ENCODE measurements at places on chromosomes 3 and 15. TPM values are rescaled to one million over a fixed set of nuclear protein-coding genes. Genes with fewer than 3 reads are reported as not detected.

DNA sequence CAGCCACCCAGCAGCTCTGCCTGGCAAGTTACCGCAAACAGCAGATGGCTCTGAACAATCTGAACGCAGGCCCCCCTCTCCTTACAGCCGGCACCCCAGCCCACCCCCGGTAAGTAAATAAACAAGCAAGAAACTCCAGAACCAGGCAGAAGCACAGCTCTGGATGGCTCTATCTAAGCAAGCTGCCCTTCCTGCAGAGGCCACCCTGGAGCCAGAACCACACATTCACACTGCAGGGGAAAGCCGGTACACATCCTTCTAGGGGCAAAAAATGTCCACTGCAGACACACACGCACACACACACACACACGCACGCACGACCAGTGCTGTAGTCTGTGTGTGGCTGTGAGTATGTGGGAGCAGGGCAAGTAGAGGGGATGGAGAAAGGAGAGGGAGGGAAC lies 63.9 kb downstream of the ADCY5 start:
- no peak overlapping the region for H3K4me3 ChIP-seq
- no peaks in the 10 kb centered on the region for H3K4me1 ChIP-seq
- H3K27ac ChIP-seq: no peak overlapping the region
- no peak for DNase-seq
- peaks cover 15% of the 10 kb centered on the region for H3K27me3 ChIP-seq

The PIERCE2 gene
- total RNA-seq: not detected

DNA sequence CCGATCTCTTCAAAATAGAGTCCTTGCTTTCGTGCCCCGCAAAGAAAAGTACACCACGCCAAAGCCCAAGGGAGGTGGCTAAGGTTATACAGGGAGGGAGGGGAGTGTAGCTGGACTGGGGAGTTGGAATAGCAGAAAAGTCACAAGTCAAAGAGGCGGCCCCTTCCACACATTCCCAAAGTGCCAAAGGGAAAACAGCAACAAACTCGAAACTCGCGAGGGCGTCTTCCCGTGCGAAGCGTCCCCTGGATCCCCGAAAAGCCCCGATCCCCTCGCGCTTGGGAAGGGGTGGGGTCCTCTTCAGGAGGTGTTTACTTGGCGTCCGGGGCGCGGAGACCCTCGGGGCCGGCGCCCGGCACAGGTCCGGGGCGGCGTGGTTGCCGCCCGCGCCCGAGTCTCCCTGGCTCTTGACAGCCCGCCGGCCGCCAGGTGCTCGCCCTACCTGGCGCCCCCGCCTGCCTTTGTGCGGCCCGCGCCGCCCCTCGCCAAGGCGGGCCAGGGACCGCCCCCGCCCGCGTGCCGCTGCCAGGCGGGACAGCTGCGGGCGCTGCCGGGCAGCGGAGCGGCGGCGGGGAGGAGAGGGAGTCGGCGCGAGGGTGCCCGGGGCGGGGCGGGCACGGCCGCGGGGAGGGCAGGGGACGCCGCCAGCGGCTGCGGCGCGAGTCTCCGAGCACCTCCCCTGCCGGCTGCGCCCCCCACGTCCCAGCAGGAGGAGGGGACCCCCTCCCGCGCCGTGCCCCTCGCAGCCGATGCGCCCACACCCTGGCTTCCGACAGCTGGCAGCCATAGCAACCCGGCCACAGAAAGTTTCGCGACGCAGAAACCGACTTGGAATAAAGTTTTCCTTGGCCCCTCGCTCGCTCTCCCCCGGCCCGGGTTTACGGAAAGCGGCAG lies 966 bp downstream of the MYO1E start:
- peak overlapping the region; percentile 82 for H3K4me3 ChIP-seq
- H3K4me1 ChIP-seq: peaks cover 12% of the 10 kb centered on the region
- DNase-seq: peak; percentile 30
- H3K27me3 ChIP-seq: peaks cover 52% of the 10 kb centered on the region
- H3K27ac ChIP-seq: peak overlapping the region; percentile 59

DNA sequence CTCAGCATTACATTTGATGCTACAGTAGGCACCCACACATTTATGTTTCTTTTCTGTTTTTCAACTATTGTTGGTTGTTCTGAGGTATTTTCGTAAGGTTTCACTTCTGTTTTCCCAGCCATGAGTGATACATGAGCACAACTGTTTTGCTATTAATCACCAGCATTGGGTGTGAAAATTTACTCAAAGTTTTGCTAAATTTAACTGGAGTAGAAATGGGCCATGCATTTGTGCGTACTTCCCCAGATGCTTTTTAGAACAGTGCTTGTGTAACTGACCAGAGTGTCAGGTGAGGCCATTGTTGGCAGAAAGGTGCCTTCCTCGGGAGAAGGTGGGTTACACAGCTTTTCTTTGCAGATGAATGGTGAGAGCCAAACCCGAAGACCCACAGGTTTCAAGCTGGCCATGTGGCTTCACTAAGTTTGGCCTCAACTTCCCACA lies 70.4 kb downstream of the ST6GAL1 start:
- H3K4me3 ChIP-seq: peak overlapping the region; percentile 11
- no peaks in the 10 kb centered on the region for H3K27me3 ChIP-seq
- DNase-seq: peak; percentile 64
- H3K27ac ChIP-seq: peak overlapping the region; percentile 89

GRCh38 chr15:85496551-85497171 lies 116.3 kb downstream of the AKAP13 start:
- no peak overlapping the region for H3K4me3 ChIP-seq
- no peaks in the 10 kb centered on the region for H3K36me3 ChIP-seq
- peaks cover 59% of the 10 kb centered on the region for H3K4me1 ChIP-seq

DNA sequence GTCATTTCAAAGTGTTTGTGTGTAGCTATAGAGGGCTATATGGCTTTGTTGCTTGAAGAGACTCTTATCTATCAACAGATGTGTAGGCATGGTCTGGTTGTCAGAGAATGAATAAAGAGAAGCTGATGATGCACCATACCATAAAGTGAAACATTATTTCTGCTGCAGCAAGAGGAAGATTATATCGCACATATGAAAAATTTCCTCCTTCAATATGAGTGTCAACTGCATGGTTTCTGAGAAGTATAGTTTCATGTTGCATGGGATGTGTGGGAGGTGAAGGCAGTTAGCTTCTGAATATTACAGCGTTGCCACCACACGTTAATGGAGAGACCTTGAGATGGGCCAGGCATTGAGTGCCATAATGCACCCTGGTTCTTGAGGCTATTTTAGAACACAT lies 217.9 kb downstream of the SATB1 start:
- DNase-seq: peak; percentile 30
- no peaks in the 10 kb centered on the region for H3K36me3 ChIP-seq
- no peak overlapping the region for H3K4me3 ChIP-seq
- peaks cover 6% of the 10 kb centered on the region for H3K27me3 ChIP-seq
- H3K4me1 ChIP-seq: peaks cover 14% of the 10 kb centered on the region
- H3K27ac ChIP-seq: no peak overlapping the region

- DNase-seq: no peak
- no peak overlapping the region for H3K4me3 ChIP-seq
- H3K27me3 ChIP-seq: no peaks in the 10 kb centered on the region
- H3K4me1 ChIP-seq: peaks cover 30% of the 10 kb centered on the region
Measured at GRCh38 chr15:43086551-43086950, 19.3 kb downstream of the UBR1 start.

GRCh38 chr3:10552631-10552943 lies 47.2 kb upstream of the ATP2B2 start:
- peak overlapping the region; percentile 51 for H3K4me3 ChIP-seq
- H3K36me3 ChIP-seq: no peaks in the 10 kb centered on the region
- DNase-seq: peak; percentile 35

DNA sequence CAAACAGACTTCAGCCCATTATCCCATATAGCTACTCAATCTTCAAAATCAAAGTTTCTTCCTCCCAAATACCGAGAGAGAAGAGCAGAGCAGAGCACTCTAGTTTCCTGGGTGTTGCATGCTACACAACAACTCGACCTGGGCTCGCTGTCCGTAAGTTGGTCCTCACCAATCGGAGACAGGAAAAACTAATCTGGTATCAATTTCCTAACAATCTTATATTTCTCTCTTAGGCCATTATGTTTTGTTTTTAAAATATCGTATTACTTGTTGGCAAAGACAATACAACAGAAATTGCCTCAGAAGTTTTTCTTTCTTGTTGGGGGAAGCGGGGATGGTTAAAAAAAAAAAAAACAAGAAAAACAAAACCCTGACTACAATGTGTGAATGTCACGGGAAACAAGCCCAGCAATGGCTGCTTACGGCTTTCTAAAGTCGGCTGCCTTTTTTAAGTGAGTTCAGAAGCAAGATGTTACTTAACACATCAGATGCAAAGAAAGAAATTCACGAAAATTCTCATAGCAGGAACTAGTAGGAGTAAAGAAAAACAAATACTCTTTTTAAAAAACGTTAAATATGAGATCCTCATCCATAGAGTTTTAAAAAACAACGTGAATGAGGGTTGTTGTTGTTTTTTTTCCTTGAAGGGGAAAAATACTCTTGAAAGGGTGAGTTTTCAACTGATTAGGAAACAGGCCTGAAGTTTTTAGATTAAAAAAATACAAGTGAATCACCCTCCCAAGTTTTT lies 1.9 kb downstream of the VGLL4 start:
- peak overlapping the region; percentile 94 for H3K4me3 ChIP-seq
- H3K27ac ChIP-seq: peak overlapping the region; percentile 97
- H3K36me3 ChIP-seq: peaks cover 36% of the 10 kb centered on the region
- no peaks in the 10 kb centered on the region for H3K27me3 ChIP-seq

DNA sequence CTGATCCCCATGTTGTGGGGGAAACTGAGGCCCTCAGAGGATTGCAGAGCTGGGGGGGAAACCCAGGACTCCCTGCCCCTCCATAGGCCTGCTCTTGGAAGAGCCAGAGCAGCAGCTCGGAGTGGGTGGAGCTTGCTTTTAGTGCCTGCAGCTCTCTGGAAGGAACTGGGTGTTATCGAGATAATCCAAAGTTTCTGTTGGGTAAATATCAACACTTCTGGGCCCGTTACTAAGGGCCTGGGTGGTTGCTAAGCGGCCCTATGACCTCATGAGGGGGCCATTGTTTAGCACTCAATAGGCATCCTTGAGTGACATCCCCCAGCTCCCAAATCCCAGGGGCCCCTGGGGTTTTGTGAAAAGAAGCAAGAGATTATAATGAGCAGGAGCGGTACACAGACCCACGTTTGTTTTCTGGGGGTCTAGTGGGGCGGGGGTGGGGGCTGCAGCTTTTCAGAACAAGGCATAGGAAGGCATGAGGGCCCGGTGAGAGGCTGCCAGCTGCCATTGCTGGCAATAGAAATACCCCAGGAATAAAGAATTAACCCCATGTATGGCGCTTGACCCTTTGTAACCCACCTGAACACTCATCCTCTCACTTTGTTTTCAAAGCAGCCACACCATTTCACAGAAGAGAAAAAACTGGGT lies 48.3 kb upstream of the ATP2B2 start:
- peaks cover 34% of the 10 kb centered on the region for H3K4me1 ChIP-seq
- DNase-seq: no peak
- H3K27ac ChIP-seq: no peak overlapping the region
- no peak overlapping the region for H3K4me3 ChIP-seq
- H3K27me3 ChIP-seq: no peaks in the 10 kb centered on the region
- no peaks in the 10 kb centered on the region for H3K36me3 ChIP-seq

- no peaks in the 10 kb centered on the region for H3K27me3 ChIP-seq
- peak overlapping the region; percentile 60 for H3K27ac ChIP-seq
- no peak for DNase-seq
- peaks cover 75% of the 10 kb centered on the region for H3K4me1 ChIP-seq
Measured at GRCh38 chr15:88647351-88648105, 8.7 kb downstream of the ISG20 start.

DNA sequence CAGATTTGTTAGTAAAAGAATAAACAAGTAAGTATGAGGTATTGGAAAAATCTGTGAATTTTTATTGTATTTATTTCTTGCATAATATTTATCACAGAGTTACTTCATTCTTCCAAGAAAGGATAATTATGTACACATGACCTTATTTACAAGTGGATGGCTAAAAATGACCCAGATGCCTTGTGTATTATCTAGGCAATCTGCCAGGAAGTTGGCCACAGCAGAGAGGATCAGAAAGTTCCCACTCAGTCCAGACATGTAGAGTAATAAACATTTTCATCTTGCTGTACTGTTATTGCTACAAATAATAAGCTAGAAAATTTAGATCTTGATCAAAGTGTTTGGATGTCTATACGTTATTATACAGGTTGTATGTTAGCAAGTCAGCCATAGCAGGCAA lies 317.1 kb downstream of the EPHA6 start:
- H3K4me3 ChIP-seq: no peak overlapping the region
- no peak for DNase-seq
- H3K27me3 ChIP-seq: no peaks in the 10 kb centered on the region
- no peak overlapping the region for H3K27ac ChIP-seq
- H3K4me1 ChIP-seq: no peaks in the 10 kb centered on the region
- H3K36me3 ChIP-seq: no peaks in the 10 kb centered on the region

DNA sequence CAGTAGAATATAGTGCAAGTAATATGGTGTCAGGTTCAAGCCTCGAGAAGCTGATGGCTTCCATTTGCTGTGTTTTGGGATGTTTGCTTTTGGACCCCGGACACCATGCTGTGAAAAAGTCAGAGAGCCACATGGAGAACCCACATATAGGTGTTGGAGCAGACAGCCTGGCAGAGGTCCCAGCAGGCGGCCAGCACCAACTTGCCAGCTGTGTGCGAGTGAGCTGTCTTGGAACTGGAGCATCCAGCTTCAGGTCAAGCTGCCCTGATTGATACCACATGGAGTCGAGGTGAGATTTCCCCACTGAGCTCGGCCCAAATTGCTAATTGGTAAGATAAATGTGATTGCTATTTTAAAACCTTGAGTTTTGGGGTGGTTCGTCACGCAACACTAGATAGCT lies 185.7 kb upstream of the TBL1XR1 start:
- peaks cover 6% of the 10 kb centered on the region for H3K4me1 ChIP-seq
- H3K27ac ChIP-seq: no peak overlapping the region
- no peak overlapping the region for H3K4me3 ChIP-seq
- no peaks in the 10 kb centered on the region for H3K27me3 ChIP-seq
- DNase-seq: no peak
- peaks cover 4% of the 10 kb centered on the region for H3K36me3 ChIP-seq

The DNAH12 gene
- total RNA-seq: 0.07 TPM

The POLR2H gene
- 169 TPM for total RNA-seq

GRCh38 chr3:7340795-7341194 lies 479.9 kb downstream of the GRM7 start:
- H3K4me1 ChIP-seq: no peaks in the 10 kb centered on the region
- no peak overlapping the region for H3K4me3 ChIP-seq
- H3K27me3 ChIP-seq: no peaks in the 10 kb centered on the region

The AMOTL2 gene
- total RNA-seq: not detected

The GOLGA8G gene
- not detected for total RNA-seq

- no peaks in the 10 kb centered on the region for H3K27me3 ChIP-seq
- no peak for DNase-seq
- H3K27ac ChIP-seq: no peak overlapping the region
- H3K4me1 ChIP-seq: no peaks in the 10 kb centered on the region
- H3K36me3 ChIP-seq: no peaks in the 10 kb centered on the region
Measured at GRCh38 chr3:18062657-18063025, 320.2 kb upstream of the TBC1D5 start.
